ENCODE measurements at places on chromosomes 13 and 19. TPM values are rescaled to one million over a fixed set of nuclear protein-coding genes. Genes with fewer than 3 reads are reported as not detected.

DNA sequence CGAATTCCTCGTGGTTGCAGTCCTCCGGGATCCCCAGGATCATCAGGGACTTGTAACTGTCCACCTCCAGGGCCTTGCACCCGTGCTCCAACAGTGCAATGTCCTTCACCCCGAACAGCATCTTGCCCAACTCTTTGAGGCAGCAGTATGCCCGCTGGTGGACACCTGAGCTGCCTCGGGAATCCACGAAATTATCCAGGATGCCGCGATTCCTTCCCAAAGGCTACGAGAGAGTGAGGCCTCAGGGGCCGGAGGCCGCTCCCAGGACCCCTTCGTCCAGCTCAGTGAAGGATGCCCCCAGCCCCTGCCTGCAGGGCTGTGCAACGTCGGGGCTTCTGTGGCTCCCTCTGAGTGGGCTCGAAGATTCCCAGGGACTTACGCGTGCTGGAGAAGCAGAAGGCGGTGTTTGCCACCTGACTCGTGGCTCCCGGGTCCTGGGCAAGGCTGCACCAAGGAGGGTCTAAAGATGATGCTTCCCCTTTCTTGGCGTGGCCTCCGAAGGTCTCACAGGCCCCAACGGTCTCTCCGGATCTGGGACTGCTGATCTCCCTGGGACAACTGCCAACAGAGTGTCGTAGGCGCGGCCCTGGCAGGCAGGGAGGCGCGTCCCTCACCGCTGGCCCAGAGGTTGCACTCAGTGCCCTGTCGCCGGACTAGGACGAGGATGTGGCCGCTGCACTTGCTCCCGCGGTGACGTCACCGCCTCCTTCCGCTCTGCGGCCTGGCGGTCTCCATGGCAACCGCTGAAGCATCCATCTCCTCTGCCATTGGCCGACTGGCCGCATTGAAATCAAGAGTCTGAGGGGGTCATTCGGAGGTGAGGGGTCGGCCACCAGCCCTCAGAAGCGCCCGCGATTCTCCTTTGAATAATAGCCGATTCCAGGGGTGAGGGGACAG is at the start of gene PNMA8C:
TSS of gene PNMA8C (minus strand) at position 698 of the 897 bp plus-strand sequence. CDS start at position 121, 577 bp downstream.
- DNase-seq, result no peak

ZC3H4 gene
- 20.4 TPM for total RNA-seq

TRPC4 gene
- 1.2 TPM for total RNA-seq

- DNase-seq, result no peak
Measured at GRCh38 chr13:100530671-100531213, 57.8 kb downstream of the GGACT start.

GRCh38 chr19:42113641-42114348 is 18.5 kb downstream of the POU2F2 start:
- DNase-seq, result peak; percentile 94

DNA sequence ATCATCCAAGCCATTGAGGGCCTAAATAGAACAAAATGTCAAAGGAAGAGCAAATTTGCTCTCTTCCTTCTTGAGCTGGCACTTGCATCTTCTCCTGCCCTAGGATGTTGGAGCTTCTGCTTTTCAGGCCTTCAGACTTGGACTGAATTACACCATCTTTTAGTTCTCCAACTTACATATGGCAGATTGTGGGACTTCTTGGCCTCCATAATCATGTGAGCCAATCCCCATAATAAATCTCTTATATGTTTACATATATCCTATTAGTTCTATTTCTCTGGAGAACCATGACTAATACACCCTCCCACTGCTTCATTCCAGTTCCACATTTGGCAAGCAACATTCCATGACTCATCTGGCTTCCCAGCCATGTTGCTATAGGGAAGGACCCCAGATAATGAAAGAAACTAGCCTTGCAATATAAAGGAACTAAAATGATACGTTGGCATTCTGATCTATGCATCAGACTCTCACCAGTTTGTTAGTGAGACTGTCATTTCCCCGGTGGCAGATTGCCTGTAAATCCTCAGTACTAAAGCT is 11.0 kb upstream of the ACOD1 start:
- peak; percentile 97 for DNase-seq

TYROBP gene
- total RNA-seq, result not detected

KL gene
- total RNA-seq, result 0.81 TPM

DNA sequence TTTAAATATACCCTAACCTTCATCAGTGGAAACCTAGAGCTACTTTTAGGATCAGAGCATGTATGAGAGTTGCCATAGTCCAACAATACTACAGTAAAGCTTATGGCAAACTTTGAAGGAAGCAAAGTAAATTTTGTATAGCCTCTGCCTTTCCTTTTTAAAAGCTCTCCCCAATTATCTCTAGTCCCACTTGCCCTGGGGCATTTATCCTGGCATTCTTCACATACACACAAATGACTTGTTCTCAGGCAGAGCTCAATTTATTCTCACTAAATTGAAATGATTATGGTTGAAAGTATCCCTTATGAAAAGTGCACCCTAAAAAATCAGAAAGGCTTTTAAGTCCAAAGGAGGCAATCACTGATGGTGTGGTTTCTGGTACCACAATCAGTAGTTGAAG is 94.1 kb upstream of the UFM1 start:
- DNase-seq, result no peak

SIGLEC11 gene
- not detected for total RNA-seq

- peak; percentile 88 for DNase-seq
Measured at GRCh38 chr19:44951179-44952159, 3.7 kb upstream of the CLPTM1 start.

- DNase-seq, result no peak
Measured at GRCh38 chr13:98289339-98289945, 112.4 kb upstream of the RNF113B start.

- DNase-seq, result peak; percentile 47
Measured at GRCh38 chr19:771332-771785, 20.4 kb downstream of the MISP start.

- DNase-seq, result no peak
Measured at GRCh38 chr19:46530636-46531035, 35.0 kb upstream of the PNMA8B start.

- DNase-seq, result no peak
Measured at GRCh38 chr13:100102042-100102441, 13.1 kb downstream of the PCCA start.

KATNAL1 gene
- total RNA-seq, result 38.7 TPM

GRCh38 chr19:952680-953444 is 27.0 kb downstream of the ARID3A start:
- no peak for DNase-seq

- peak; percentile 95 for DNase-seq
Measured at GRCh38 chr13:33817901-33818706, at the start of gene RFC3. RFC3 (plus strand) TSS chr13:33818149; CDS start chr13:33818179, 30 bp downstream.

PROZ gene
- not detected for total RNA-seq

DNA sequence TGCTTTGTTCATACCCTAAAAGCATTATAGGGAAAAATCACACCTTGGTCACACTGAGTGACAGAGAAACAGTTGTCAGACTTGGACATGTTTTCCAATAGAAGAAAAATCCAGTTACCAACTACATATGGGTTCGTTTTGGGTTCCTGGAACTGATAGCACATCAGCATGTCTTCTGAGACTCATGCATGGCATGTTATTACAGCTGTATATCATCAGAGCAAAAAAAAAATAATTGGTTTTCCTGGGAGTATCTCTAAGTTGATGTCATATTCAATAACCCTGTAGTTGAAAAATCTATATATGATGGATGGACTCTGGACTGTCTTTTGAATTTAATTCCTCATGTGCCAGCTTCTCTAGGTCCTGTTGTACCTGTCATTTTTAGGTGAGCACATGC is 211.6 kb downstream of the DNAJC15 start:
- no peak for DNase-seq

GRCh38 chr19:51333836-51334460 is 8.0 kb downstream of the VSIG10L start:
- no peak for DNase-seq

TINCR gene
- 0.08 TPM for total RNA-seq

CPT1C gene
- total RNA-seq, result 23.4 TPM

CGB8 gene
- total RNA-seq, result not detected

CACNG6 gene
- not detected for total RNA-seq

PCP2 gene
- total RNA-seq, result not detected

- DNase-seq, result no peak
Measured at GRCh38 chr13:83839146-83839545, 43.1 kb downstream of the SLITRK1 start.

- no peak for DNase-seq
Measured at GRCh38 chr13:103878891-103879605, 812.8 kb upstream of the SLC10A2 start.

DNA sequence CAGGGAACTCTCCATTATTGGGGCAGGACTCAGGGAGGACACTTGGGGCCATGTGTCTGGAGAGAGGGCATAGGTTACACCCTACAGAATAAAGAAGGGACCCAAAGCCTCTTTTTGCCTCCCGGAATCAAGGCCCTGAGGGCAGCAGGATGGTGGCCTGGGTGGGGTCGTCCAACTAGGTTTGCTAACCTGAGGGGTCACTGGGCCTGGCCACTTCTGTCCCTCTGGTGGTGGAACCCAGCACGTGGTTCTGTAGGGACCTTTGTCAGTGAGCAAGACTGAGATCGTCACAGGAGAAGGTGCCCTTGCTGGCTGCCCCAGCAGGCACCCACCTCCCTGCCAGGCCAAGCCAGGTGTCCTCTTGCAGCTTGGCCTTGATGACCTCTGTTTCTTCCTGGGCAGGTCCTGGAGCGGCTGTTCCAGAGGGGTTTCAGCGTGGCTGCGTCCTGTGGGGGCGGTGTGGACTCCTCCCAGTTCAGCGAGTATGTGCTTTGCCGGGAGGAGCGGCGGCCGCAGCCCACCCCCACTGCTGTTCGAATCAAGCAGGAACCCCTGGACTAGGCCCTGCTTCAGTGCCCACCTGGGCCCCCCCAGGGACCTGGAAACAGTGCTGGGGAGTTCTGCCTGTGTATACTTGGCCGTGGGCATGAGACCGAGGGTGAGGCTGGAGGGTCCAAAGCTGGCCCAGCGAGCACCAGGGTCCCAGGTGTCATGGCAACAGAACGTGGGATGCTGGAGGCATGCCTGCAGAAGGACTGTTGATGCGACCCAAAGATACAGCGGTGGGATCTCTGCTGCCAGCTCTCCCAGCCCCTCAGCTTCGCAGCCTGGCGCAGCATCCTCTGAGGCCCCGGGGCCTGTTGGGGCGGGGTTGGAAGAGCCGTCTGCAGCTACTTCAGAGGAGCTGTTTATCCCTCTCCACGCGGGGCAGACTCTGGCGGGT is 16.0 kb downstream of the KCTD15 start:
- no peak for DNase-seq
